ENCODE measurements at places on chromosomes 7 and 10. TPM values are rescaled to one million over a fixed set of nuclear protein-coding genes. Genes with fewer than 3 reads are reported as not detected.

Gene SDK1
- 0.91 TPM for polyA plus RNA-seq

Gene CTAGE4
- polyA plus RNA-seq = not detected

Gene CPA2
- polyA plus RNA-seq = not detected

Gene ZNF853
- not detected for polyA plus RNA-seq
